Inflammatory macrophage (primary cell): ENCODE measurements at places on chromosomes 4 and X.
A peak's percentile ranks its signal among the peaks of the same experiment; 100 is the strongest.

DNA sequence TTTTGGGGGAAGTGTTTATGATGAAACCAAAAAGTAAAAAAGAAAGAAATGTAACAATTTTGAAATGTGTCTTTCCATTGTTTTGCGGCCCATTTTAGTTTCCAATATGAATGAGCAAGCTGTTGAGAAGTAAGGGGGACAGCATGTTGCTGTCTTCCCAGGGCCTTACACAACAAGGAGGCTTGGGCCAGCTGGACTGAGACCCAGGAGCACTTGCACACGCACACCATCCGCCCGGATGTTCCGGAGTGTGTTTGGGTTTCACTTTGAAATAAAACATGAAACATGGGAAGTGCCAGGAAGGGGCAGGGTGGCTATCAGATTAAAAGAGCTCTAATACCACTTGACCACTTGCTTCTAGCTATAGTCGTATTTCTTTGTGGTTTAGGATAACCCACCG, 144.4 kb downstream of the NHS start:
- DNase-seq, result no peak

DNA sequence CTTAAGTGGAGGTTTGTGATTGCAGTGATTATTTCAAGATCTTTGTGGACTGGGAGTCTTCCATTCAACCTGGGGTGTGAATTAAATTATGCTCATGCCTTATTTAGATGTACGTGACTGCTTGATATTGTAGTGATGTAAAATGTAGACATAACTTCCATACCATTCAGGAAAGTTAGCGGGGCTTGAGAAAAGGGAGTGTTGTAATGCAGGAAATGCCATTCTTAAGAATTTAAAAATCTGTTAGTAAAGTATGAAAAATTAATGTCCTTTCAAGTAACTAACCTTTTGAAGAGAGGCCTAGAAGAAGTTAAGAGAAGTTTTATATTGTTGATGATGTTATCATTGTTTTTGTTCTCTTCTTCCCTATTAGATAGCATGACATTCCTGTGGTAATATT, 318.2 kb downstream of the CCSER1 start:
- no peak for DNase-seq

DNA sequence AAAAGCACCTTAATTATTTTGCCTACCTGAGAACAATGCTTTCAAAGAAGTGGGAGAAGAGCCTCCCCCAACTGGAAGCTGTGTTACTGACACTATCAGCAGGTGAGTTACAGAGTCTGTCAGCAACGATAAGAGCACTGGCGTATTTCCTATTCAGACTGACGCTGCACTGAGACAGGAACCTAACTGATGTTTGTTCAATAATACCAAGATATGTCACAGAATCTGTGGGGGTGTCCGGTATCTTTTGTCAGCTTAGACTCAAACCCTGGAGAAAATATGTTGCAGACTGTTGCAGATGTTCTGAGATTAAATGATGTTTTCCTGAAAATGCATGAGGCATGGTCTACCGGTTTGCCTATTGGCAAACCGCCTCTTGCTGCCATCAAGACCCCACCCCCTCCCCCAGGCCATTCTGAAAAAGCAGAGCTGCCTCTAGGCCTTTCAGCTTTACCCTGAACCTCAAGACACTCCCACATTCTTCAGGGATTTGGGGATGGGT, 115.2 kb upstream of the KIT start:
- DNase-seq, result no peak

DNA sequence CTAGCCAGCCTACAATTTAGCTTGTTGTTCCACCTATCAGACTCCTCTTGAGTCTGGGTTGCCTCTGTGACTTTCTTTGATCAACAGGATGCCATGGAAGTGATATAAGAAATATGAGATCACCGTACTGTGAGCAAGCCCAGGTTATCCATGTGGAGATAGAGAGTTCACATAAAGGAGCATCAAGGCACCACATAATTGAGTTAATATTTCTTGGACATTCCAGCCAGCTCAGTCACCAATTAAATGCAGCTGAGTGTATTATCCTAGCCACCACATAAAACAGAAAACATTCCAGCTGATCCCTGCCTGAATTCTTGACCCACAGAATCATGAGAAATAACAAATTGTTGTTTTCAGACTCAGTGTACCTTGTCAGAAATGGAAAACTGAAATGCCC, 253.6 kb downstream of the PPP1R2C start:
- no peak for DNase-seq

DNA sequence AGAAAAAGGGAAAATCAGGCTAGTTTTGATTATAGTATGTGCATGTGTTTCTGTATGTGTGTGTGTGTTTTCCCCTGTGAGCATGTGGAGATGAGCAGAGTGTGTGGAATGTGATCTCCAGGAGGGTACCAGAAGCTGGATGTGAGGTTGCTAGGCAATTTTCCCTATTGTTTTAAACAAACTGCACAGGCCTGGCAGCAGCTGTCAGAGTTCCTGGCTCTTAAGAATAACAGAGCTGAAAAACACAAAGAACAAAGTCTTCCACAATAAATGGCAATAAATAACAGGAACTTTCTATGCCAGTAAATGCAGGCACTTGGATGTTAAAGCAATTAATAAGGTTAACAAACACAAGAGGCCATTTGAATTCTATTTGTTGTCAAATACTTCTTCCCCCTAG, 344.6 kb upstream of the CTSO start:
- DNase-seq, result no peak

GRCh38 chrX:41273638-41274037, 60.3 kb upstream of the DDX3X start:
- DNase-seq, result no peak

GRCh38 chrX:133645256-133645655, 230.0 kb upstream of the GPC4 start:
- DNase-seq, result no peak

- no peak for DNase-seq
Observed at GRCh38 chrX:13188731-13189309, 131.0 kb downstream of the ATXN3L start.

DNA sequence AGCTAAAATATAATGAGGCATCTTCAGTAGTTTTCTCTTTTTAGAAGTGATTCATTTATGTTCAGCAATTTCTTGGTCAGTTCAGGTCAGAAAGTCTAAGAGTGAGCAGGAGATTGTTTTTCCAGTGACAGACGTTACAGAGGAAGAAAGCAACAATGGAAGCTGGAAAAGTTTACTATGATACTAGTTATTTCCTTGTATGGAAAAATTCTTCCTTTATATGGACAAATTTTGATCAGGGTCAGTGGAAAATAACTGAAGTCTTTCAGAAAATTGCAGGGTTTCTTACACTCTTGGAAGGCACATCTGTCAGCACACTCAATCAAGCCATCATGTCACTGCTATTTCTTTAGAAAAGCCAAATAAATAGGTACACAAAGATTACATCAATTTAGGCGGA, 1120.7 kb downstream of the FAT4 start:
- no peak for DNase-seq

GRCh38 chr4:124118061-124118460, 594.5 kb downstream of the ANKRD50 start:
- DNase-seq, result no peak

GRCh38 chr4:20418861-20419451, 167.3 kb downstream of the SLIT2 start:
- DNase-seq, result peak; percentile 77

GRCh38 chr4:158826057-158826456, 57.2 kb downstream of the FNIP2 start:
- no peak for DNase-seq

DNA sequence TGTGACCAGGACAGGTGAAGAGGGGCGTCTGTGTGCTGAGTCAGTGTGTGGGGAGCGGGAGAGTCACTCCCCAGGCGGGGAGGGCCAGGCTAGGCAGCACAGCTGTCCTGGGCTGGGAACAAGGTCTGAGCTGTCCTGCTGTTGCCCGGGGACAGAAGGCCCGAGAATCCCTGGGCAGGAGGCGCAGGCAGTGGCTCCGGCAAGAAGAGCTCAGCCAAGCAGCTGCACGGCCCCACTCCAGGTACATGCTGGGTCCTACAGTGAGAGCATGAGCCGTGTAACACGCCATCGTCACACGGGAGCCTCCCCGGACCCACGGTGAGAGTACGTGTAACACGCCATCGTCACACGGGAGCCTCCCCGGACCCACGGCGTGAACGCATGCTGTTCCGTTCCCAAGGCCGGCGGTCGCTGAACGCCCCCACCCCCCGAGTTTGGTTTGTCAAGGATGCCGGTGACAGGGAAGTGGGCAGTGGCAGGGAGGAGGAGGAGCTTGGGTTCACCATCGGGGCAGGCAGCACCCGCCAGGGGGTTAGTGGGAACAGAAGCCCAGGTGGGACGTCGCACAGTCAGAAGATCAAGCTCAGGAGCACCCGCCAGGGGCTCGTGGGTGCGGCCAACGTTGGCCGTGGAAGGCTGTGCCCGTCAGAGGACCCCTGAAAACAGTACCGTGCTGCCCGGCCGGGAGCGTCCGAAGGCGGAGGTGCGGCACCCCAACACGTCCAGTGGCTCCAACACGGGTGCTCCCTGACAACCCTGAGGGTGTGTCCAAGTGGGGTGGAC, 15.6 kb downstream of the PPP2R3B start:
- no peak for DNase-seq

DNA sequence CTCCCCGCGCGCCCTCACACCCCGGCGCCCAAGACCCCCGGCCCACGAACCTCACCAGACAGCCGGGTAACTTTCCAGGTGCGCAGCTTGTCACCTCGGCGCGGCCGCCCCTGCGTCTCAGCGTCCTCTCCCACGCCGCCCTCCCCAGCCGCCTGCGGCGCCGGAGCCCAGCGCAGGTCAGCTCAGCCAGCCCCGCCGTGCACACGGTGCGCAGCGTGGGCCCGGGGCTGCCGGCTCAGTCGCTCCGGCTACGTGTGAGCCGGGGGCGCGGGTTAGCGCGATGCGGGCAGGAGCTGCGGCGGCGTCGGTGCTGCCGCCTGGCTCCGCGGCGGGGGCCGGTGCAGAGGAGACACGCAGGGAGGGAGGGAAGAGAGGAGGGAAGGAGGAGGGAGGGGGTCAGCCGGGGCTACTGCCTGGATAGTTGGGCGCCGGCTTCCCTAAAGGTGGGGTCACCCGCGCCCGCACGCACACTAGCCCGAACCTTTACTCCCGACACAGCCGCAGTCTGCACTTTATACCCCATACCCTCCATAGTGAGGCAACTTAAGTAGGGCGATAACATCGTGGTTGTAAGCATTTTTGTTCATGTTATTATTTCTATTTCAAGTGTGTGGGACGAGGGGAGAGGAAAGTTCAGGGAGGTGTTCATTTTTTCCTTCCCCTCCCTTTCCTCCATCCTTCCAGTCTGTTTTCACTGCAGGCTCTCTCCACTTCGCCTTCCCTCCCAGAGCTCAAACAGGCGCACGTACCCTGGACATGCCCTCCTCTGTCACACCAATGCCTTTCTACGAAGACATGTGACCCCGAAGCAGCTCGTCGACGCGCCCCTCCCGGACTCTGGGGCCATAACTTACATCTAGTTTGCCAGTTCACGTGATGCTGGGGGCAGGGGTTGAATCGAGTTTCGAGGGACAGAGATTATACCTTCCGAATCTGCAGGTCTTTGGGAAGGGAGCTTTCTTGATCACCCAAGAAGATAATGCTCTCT, at the start of gene PRKG2:
Gene PRKG2, minus strand, starts transcription at position 342 of the 988 bp plus-strand sequence. CDS start 10,175 bp downstream, outside the sequence.
- DNase-seq, result no peak
